ENCODE measurements at places on chromosomes 5 and 9.

DNA sequence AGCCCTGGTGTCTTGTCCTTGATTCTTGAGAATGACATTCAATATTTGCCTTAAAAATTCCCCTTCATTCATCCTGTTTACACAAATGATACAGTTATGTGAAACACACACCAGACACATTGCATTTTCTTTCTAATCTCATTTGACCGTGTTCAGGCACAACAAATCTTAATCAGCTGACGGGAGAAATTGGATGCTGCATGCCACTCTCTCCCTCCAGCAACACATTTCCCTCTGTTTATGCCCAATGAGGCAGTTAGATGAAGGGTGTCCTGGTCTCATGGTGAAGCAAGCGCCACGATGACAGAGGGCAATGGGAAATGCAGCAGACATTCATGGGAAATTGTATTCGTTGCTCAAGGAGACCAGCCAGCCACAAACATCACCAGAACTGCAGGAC lies 3.2 kb upstream of the FGF1 start:
- no peak for DNase-seq

DNA sequence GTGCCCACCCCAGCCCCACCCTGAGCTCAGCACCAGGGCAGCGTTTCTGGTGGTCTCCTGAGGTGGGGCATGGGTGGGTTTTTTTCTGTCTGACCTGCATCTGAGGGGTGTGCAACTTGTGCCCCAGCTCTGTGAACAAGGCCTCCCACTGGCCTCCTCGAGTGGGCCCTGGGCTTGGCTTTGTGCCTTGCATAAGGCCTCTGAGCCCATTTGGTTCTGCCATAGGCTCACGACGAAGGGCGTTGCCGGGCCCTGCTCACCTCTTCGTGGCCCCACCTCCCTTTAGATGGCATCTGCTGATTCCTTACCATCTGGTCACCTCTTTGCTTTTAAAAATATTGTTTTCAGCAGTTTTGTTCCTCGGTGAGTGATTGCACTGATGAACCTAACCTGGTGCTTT lies 127.1 kb upstream of the COL5A1 start:
- DNase-seq: no peak

DNA sequence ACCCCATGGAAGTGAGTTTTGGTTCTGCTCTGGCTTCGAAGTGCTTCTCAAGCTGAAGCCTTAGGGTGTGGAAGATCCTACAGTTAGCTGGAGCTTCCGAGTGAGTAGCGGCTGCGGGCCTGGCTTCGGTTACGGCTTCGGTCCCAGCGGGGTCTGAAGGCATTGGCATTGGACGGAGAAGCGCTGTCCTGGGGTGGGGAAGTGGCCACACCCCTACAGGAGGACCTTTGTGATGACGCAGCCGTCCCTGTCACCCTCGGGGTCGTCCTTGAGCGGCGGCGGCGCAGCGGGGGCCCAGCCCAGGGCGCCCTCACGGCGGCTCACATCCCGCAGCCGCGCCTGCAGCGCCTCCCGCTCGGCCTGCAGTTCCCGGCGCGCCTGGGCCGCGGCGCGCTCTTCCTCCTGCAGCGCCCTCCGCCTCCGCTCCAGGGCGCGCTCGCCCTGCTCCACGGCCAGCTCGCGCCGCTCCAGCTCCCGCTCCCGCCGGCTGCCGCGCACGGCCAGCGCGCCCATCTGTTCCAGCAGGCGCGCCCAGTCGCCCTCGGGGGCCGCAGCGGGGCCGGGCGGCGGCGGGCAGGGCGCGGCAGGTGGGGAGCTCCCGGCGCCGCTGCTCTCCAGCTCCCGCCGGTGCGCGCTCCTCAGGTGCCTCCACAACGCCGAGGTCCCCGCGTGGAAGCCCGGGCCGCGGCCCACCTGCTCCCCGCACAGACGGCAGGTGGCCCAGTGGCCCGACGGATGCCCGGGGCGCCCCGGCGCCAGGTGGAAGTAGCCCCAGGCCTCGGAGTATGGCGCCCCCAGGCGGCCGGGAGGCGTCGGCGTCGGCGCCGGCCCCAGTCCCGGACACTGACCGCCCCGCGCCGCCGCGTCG lies 9.9 kb downstream of the ZBED3 start:
- no peak for DNase-seq

- peak; percentile 68 for DNase-seq
These were observed at the start of gene FAM120A for GRCh38 chr9:93450945-93451815. FAM120A (plus strand) TSS chr9:93451685; CDS start chr9:93451916, 231 bp downstream.

- DNase-seq: no peak
These were observed 147.9 kb upstream of the VCAN start for GRCh38 chr5:83323557-83324180.

DNA sequence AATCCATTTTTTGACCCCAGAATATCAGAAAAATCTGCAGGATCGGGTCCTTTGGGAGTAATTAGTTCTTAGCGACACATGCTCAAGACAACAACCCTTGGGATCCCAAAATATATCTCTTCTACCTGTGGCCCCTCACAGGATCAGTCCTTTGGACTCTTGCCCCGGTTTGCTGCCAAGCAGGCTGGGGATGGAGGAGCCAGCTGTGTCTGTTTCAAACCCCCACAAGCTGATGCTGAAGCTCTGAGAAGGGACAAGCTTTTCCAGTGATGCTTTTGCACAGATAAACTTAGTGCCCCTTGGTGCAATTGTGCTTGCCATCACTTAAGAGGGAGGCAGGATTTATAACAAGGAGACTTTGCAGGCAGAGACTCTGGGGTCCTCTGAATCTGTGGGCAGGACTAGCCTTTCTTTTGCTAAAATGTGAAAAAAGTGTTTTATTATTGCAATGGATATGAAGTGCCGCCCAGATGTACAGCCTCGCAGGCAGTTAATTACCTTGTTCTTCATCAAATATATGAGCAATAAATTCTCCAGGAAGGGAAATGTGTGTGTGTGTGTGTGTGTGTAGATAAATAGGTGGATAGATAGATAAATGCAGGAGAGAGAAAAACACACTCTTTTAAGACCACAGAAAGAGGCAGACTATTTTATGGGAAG lies 9.6 kb upstream of the LHX2 start:
- no peak for DNase-seq

- no peak for DNase-seq
These were observed 48.3 kb downstream of the DAP start for GRCh38 chr5:10712574-10713366.

Measured in NCI-H1048 (cell line).